Adrenal gland (tissue), 19 donors: ENCODE measurements at places on chromosomes 7 and 10. TPM values are rescaled to one million over a fixed set of nuclear protein-coding genes. Genes with fewer than 3 reads are reported as not detected.

The KCNIP2 gene
- total RNA-seq, result 7.2 TPM

The TYW1 gene
- 16.6 TPM for total RNA-seq

The TMEM213 gene
- total RNA-seq, result not detected

The ADCYAP1R1 gene
- total RNA-seq, result 14.3 TPM

The CAMK2G gene
- 19.5 TPM for total RNA-seq

The STRIP2 gene
- total RNA-seq, result 6.0 TPM

The AHR gene
- 92.4 TPM for total RNA-seq

The AGAP9 gene
- total RNA-seq, result 5.2 TPM

The HOXA6 gene
- total RNA-seq, result 14.9 TPM

The PLA2G12B gene
- not detected for total RNA-seq

The MUC12 gene
- total RNA-seq, result not detected

The POLR2J2 gene
- 3.3 TPM for total RNA-seq

The MRPS16 gene
- total RNA-seq, result 61.2 TPM

The HOXA1 gene
- total RNA-seq, result 1.1 TPM

The ASB10 gene
- not detected for total RNA-seq

The PLEKHS1 gene
- not detected for total RNA-seq

The CPA4 gene
- 0.55 TPM for total RNA-seq

The NPTX2 gene
- total RNA-seq, result 73.4 TPM

The COL13A1 gene
- total RNA-seq, result 0.78 TPM

The MOGAT3 gene
- total RNA-seq, result not detected

The HMX2 gene
- total RNA-seq, result not detected

The INTS1 gene
- 79.1 TPM for total RNA-seq
